ENCODE measurements at places on chromosomes 1 and 21. TPM values are rescaled to one million over a fixed set of nuclear protein-coding genes. Genes with fewer than 3 reads are reported as not detected.

LEFTY1 gene
- polyA plus RNA-seq, result not detected

KIF2C gene
- 1.3 TPM for polyA plus RNA-seq

PTPN22 gene
- 2.5 TPM for polyA plus RNA-seq

AQP10 gene
- polyA plus RNA-seq, result 0.30 TPM

SPRR4 gene
- not detected for polyA plus RNA-seq

RORC gene
- polyA plus RNA-seq, result 10.8 TPM

DNA sequence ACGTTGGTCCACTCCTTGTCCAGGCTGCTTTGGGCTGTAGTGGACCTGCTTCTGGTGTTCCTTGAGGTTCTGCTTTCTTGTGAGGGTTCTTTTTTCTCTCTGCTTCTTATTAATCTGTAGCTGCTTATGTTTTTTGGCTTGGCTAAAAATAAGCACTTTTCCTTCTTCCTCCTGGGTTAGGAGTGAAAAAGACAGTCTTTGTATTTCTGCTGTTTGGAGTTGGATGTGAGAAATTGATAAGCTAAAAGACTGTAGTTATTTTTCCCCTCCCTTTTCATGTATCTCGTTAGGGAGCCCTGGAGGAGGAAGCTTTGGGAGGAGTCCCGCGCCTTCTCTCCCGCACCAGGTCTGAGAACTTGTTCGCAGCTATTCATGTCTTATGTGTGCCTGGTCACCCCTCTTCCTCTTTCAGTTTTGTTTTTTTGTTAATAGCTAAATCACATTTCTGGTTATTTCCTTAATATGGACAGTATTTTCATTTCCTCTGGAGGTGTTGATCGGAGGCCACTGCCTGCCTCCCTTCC lies 79.0 kb downstream of the GALNT2 start:
- DNase-seq, result no peak

GRCh38 chr1:178575611-178576361 lies 62.9 kb downstream of the TEX35 start:
- DNase-seq, result peak; percentile 61

DNA sequence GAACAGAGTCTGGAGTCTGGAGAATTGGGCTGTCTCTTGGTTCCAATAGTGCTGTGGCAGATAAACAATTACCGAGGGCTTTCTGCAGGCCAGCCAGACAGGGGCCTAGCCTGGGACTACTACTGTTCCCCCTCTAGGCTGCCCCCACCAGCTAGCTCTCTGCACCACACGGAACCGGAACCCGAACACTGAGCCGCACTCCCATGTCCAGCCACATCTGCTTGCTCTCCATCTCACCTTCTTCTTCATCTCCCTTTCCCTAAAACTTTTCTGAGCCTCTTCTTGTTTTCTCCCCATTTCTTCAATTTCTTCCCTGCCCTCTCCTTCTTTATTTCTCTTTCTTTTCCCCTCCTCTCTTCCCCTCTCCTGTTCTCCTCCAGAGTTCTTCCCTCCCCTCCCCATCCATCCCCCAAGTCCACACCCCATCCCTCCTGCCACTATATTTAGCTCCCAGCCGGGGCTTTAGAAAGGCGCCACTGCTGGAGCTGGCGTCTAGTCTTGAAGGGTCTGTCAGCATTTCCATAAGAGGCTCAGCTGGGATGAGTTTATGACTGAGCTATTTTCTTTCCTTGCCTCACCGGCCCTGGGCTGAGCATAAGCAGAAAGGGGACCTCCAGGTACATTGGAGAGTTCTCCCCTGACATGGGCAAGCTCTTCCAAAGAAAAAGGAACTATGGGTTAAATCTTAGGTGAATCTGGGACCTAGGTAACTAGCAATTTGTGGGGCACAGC lies 25.7 kb upstream of the ATP2B4 start:
- DNase-seq, result no peak

DNA sequence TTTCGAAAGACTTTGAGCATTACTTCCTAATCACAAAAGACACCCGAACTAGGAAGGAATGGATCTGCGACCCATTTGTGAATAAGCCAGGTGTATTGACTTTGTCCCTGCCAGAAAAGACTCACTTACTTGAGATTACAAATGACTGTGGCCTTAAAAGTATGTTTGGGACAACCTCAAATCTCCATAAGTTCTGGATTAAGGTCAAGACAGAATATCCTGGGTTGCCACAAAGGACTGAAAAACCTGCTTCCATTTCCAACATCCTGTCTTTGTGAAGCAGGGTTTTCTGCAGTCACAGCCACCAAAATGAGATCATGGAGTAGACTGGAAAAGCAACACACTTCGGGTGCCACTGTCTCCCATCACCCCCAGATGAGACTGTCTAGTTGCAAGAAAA lies 537.4 kb upstream of the ZRANB2 start:
- no peak for DNase-seq

DNA sequence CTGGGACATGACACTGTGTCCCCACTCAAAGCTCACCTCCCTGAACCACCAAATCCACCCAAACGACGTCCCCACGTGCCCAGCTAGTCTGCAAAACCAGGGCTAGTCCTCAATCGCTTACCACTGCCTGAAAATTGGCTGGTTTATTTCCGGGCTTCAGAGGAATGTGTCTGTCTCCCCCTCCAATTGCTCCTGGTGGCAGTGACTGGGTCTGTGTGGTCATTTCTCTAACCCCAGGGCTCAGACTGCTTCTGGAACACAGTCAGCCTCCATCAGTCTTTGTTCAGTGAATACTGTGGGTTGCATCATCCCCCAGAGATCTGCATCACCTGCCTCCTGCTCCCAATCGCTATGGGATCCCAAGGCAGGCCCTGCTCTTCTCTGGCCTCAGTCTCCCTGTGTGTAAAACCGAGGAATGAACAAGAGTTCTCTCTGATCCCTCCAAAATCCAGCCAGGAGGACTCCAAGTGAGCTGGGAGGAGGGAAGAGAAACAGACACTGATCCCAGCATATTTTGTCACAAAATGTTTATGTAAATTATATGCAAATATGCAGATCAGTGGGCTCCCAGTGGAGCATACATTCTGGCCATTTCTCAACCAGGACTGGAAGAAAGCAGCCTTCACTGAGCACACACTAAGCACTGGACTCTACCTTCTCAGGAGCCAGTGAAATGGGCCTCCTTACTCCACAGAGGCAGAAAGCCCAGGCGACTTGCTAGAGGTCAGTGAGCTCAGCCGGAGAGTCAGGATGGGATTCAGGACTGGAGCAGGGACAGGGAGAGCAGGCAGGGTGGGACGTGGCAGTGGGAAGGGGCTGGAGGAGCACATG lies 20.9 kb downstream of the SDC3 start:
- DNase-seq, result no peak

DNA sequence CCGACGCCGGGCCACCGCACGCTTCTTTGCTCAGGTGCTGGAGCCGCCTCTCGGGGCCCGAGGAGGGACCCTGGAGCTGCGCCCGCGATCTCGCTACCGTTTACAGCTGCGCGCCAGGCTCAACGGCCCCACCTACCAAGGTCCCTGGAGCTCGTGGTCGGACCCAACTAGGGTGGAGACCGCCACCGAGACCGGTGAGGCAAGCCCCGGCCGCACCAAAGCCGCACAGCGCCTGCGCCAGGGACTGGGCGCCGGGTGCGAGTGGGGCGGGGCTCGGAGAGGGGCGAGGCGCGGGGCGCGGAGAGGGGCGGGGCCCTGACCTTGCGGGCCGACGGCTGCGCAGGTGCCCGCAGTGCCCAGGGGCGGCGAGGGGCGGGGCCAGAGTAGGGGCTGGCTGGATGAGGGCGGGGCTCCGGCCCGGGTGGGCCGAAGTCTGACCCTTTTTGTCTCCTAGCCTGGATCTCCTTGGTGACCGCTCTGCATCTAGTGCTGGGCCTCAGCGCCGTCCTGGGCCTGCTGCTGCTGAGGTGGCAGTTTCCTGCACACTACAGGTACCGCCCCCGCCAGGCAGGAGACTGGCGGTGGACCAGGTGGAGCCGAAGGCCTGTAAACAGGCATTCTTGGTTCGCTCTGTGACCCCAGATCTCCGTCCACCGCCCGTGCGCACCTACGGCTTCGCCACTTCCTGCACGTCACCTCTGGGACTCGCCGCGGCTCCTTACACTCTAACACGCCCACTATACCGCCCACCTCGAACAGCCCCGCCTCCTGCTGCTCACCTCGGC lies 9.8 kb upstream of the CDC20 start:
- DNase-seq, result peak; percentile 93

DNA sequence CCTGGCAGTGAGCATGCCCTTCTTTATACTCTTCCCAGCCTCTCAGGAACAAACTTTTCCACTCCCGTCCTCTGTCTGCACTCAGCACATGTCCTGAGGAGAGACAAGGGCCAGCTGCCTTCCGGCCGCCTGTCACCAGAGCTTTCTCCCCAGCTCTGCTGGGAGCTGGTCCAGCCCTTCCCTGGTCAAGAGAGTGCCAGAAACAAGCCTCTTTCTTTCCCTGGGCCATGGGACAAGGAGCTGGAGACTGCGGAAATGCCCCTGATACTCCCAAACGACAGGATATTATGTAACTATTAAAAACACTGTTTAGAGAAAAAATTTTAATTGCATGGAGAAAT lies 10.4 kb downstream of the LAMB3 start:
- DNase-seq, result peak; percentile 51

GRCh38 chr1:67791261-67791660 lies 42.0 kb downstream of the GNG12 start:
- DNase-seq, result no peak

DNA sequence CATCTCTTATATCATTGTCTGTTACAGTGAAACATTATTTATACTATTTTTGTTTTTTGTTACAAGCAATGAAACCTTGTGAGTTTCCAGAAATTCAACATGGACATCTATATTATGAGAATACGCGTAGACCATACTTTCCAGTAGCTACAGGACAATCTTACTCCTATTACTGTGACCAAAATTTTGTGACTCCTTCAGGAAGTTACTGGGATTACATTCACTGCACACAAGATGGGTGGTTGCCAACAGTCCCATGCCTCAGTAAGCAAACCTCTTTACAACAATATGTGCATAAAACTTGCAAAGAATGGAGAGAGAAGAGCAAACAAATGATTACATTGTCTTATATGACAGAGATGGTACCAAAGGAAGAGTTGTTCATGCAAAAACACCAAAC lies 22.4 kb downstream of the CFHR4 start:
- no peak for DNase-seq

DNA sequence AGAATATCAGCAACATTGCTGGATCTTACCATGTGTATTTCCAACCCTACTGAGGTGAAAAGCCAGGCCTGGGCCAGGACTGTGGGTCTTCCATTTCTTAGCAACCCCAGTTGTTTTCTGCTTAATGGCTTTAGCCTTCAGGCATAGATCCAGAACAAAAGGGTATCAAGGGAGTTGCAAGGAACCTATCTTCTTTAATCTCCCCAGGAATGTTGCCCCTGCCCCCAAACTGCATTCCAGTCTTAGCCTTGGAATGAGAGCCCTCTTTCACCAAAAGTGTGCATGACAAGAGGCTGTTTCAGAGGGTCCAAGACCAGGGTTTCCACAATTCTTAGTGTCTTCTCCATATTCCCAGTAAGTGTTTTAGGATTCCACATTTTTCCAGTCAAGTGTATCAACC lies 87.9 kb upstream of the SOX13 start:
- no peak for DNase-seq

- DNase-seq, result no peak
These were observed 90.3 kb downstream of the SCMH1 start for GRCh38 chr1:41151846-41152245.

GRCh38 chr1:80917225-80917624 lies 883.5 kb upstream of the ADGRL2 start:
- no peak for DNase-seq

GRCh38 chr1:51729824-51730301 lies 113.0 kb downstream of the OSBPL9 start:
- no peak for DNase-seq

GRCh38 chr1:9590945-9591668 lies 2.4 kb downstream of the TMEM201 start:
- DNase-seq, result no peak

GRCh38 chr1:34884536-34884935 lies 25.0 kb upstream of the SMIM12 start:
- no peak for DNase-seq

DNA sequence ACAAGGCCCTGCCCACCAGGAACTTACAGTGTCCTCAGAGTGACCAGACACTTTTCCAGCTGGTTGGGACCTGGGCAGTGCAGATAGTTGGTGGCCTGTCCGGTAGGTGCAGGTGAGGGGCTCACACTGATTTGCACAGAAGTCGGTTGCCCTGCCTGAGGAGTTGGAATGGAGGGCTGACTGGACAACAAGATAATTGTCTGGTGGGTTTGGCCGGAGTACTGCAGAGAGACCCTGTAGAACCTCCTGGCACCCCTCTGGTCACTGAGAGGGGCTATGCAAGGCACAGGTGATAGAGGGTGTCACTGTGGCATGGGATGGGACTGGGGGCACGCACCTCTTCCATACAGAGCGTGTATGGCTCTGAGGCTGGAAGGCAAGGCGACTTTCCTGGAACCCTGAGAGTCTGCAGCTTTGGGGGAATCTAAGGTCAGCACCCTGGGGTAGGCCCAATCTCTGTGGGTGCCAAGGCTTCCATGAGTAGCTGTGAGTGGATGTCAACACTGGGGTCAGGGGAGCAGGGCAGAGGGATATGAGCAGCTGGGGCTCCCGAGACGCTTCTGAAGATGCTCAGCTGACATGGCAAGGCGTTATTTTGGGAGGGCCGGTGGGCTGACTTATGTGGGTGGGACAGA lies 7.6 kb upstream of the PLA2G2D start:
- no peak for DNase-seq

GRCh38 chr21:35491114-35491513 lies 442.0 kb upstream of the RUNX1 start:
- no peak for DNase-seq

DNA sequence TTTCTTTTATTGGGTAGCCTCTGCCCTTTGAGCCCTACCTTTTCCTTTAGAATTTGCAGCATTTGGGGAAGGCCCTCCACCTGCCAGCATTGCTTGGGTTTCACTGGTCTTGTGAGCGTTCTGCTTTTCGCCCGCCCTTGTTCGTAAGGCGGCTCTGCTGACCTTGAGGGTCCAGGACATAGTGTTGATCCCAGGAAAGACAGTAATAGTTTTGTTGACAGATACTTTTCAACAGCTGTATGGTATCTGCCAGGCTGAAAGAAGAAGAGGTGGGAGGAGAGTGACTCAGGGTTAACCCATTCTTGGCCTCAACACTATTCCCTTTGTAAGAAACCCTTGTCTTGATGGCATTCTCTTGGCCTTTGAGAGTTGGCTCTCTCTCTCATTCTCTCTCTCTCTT lies 113.4 kb upstream of the SPAG17 start:
- no peak for DNase-seq

DNA sequence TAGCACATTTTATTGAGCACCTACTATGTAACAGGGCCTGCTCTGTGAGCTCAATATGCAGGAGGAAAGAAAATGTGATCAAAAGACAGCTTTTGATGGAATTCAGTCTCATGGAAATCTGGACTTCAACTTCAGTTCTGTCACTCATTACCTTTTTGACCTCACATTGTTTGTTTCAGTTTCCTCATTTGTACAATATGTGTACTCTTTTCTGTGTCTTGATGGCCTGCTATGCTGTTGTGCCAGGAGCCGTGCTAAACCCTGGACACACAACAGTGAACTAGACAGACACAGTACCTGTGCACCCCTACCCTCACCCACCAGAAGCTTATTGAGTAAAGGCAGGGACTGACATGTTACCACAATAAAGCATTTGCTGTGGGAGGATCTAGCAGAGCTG lies 162.9 kb upstream of the FGGY start:
- DNase-seq, result no peak
